ENCODE measurements at places on chromosomes 3 and 15. TPM values are rescaled to one million over a fixed set of nuclear protein-coding genes. Genes with fewer than 3 reads are reported as not detected.

DNA sequence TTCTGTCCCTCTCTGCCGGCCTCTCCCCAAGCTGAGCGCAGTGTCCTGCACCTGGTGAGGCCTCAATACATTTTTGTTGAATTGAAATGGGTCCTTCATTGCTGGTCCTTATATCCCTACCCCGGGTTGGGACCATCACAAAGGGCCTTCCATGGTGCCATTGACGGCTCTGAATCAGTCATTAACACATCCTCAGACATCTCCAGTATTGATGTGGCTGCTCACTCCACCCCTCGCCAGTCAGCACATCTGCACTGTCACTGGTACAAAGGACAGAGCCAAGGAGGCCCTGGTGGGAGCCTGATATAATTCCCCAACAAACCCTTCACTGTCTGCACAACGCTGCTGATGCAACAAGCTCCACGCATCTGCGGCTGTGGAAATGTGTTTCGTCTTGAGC, 191.6 kb upstream of the TOPAZ1 start:
- no peak for DNase-seq

- DNase-seq = no peak
Measured at GRCh38 chr15:68209272-68209671, 4.1 kb upstream of the CALML4 start.

GRCh38 chr15:97470417-97470816, 490.1 kb upstream of the ARRDC4 start:
- no peak for DNase-seq

GRCh38 chr3:128226795-128227395, 73.6 kb downstream of the EEFSEC start:
- DNase-seq = no peak

DNA sequence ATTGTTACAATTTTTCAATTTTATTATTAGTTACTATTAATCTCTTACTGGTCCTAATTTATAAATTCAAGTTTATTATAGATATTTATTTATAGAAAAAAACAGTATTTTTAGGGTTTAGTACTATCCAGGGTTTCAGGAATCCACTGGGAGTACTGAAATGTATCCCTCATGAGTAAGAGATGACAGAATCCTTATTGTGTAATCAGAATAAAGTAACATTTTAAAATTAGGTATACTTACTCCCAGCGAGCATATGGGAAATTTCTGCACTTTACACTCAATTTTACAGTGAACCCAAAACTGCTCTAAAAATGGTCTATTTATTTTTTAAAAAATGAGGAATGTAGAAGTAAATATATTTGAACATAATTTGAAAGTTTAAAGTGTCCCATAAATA, 202.7 kb downstream of the CGGBP1 start:
- DNase-seq = no peak

- no peak for DNase-seq
Measured at GRCh38 chr3:187980861-187981260, 173.1 kb upstream of the LPP start.

- DNase-seq = no peak
Measured at GRCh38 chr3:58824285-58824684, 157.7 kb upstream of the FAM3D start.

GRCh38 chr3:49025005-49025792, 3.3 kb downstream of the NDUFAF3 start:
- DNase-seq = no peak

GRCh38 chr3:174170248-174170647, 688.9 kb upstream of the NAALADL2 start:
- DNase-seq = no peak

GRCh38 chr3:46466273-46466672, 1.6 kb upstream of the LTF start:
- no peak for DNase-seq

DNA sequence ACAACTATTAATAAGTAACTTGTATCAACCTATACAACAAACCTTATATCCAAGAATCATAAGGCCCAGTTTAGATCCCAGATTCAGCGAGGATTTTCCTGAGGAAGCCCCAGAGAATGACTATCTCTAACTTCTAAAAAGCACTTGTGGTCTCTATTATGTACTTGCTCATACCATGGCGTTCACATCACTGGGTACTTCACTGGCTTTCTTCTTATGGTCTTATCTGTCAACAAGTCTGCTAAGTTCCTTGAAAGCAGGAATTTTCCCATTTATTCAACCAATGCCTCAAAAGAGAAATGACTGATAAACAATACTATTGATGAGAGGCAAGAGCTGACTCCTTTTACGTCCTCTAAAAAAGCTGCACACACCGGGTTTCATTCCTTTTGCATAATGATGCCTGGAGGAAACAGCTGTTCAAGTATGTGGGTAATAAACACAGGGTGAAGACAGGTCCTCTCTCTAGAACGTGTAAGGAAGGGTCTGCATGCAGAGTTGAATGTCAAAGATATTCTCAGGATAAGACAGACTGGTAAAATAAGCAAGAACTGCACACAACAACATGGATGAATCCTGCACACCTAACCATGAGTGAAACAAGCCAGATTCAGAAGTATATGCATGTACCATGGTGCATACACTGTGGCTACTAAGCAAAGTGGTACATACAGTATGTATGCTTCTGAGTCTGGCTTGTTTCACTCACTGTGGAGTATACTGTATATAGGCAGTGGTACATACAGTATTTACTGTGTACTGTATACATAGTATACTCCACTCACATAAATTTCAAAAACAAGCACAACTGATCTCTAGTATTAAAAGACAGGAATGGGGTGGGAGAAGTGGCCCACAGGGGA, 408.7 kb downstream of the SHQ1 start:
- DNase-seq = no peak

- no peak for DNase-seq
Measured at GRCh38 chr15:32974691-32975090, 219.8 kb downstream of the FMN1 start.

- DNase-seq = no peak
Measured at GRCh38 chr3:10437272-10437994, 68.0 kb downstream of the ATP2B2 start.

GRCh38 chr3:194072097-194072428, 63.9 kb upstream of the HES1 start:
- no peak for DNase-seq

Gene BRPF1
- total RNA-seq = 9.0 TPM

Gene ADAMTS9
- total RNA-seq = 11.3 TPM

Gene OIP5
- 1.2 TPM for total RNA-seq

Gene SERINC4
- total RNA-seq = not detected

Gene BCL6
- 29.7 TPM for total RNA-seq

Measured in heart left ventricle (tissue), 16 donors.